ENCODE measurements at places on chromosomes 2 and 18.

GRCh38 chr2:236565879-236566402 lies 3.7 kb upstream of the ACKR3 start:
- DNase-seq, result no peak

GRCh38 chr18:26621161-26622026 lies 73.0 kb upstream of the KCTD1 start:
- no peak for DNase-seq

DNA sequence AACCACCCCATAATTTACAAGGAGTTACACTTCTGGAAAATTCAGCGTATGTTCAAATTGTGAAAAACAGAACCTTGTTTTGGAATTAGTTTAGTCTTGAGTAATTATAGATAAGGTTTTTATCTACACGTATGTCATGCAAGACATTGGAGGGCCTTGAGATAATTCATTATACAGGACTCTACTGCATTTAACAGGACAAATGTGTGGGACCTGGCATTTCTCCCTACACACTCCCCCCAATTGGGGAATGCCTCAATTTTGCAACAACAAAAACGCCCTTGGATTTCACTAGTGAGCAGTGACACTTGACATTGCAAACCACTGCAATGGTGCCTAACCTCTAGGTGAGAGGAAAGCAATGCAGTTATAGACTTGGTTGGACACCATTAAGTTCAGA lies 11.4 kb downstream of the SLC1A4 start:
- no peak for DNase-seq

GRCh38 chr2:20148923-20149702 lies 75.8 kb downstream of the SDC1 start:
- DNase-seq, result no peak

- peak; percentile 29 for DNase-seq
Measured at GRCh38 chr2:16665748-16666448, at the start of gene CYRIA. TSS of gene CYRIA (minus strand) at chr2:16665834. CDS start at chr2:16588119, 77,715 bp downstream.

GRCh38 chr18:13035249-13035914 lies 44.2 kb downstream of the CEP192 start:
- no peak for DNase-seq

GRCh38 chr2:96596596-96596995 lies 41.5 kb downstream of the KANSL3 start:
- no peak for DNase-seq

GRCh38 chr2:46831051-46831868 lies 84.3 kb downstream of the MCFD2 start:
- no peak for DNase-seq

DNA sequence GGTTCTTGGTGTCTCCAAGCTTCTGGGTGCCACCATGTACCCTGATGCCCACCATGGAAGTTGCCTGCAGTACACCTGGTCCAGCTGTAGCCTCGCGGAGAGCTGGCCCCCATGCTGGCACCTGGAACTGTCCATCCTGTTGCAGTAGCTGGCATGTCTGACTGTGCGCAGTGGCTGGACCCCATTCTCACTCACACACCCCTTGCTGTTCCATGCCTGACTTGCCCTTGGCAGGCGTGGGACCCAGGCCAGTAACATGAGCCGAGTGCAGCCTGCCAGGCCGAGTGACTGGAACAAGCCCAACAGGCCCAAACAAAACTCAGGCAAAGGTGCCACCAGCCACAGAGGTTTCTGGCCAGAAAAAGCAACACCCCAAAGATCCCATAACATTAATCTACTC lies 73.8 kb downstream of the NEURL3 start:
- no peak for DNase-seq

- DNase-seq, result no peak
Measured at GRCh38 chr18:11999429-11999828, 18.1 kb downstream of the IMPA2 start.

DNA sequence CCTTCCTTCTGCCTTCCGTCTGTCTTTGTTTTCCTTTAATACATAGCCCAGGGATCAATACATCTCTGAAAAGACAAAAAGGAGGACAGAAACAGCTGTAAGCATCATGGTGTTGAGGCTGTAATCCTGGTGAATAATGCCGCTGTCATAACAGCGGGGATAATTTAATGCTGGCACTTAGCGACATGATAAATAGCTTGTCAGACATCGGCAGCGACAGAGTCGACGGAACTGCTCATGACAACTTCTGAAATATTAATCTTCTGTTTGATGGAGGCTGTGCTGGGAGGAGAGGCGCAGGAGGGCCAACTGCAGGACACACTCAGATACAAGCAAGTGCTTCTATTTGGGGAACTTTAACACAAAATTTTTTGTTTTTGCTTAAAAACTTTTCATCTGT lies 602.2 kb downstream of the GALR1 start:
- DNase-seq, result no peak

DNA sequence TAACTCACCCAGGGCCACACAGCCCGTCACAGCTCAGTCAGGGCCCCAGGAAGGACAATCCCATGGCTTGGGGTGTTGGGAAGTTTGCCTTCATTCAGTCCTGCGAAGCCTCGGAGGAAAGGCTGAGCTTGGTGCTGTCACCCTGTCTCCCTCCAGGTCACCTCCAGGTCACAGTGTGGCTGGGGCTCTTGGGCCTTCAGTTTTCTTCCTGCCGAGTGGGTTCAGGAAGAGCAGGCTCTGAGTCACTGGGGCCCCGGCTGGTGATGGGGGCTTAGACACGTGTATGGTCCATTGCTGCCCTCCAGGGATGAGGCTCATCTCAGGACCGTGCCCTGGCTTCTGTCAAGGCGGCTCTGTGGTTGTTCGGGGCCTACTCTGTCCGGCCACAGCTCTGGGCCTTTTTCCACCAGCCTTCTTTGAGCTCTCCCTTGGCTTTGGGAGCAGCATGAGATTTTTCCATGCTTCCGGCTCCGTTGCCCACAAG lies 118.6 kb downstream of the INHBB start:
- DNase-seq, result no peak

DNA sequence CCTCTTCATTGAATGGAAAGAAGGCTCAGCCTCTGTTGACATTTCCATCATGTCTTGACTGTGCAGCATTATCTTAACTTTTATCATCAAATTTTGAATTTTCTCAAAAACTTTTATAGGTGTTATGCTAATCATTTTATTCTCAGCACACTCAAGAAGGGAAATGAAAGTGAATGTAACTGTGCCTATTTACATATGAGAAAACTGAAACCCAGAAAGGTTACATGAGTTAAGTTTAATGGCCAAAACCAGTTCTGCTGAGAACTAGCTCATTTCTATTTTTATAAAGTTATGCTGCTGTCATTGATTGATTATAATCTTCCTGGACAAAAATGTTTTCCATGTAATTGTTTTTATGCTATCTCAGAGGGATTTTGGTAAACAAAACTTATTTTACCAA lies 618.8 kb upstream of the NRXN1 start:
- DNase-seq, result no peak

DNA sequence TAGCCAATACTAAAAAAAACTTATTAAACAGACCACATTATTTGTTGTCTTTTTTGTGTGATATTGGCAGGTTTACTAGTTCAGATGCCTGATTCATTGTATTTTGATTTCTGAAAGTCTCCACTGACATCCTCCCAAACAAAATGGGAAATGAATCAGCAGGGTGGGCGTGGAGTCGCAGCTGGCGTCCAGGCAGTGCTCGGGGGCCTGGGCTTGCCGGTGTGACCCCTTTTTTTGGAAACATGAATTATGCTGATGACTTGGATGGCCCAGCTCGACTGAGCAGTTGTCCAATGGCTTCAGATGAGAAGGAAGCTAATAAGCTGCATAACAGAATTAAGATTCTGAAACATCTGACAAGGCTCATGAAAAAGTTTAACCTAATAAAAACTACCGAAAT lies 1.7 kb upstream of the KCNG2 start:
- DNase-seq, result no peak

GRCh38 chr2:226580403-226580802 lies 219.2 kb downstream of the IRS1 start:
- no peak for DNase-seq

- DNase-seq, result no peak
Measured at GRCh38 chr2:47272905-47273758, 118.0 kb upstream of the STPG4 start.

GRCh38 chr2:45458909-45459563 lies 152.0 kb downstream of the SRBD1 start:
- no peak for DNase-seq

- DNase-seq, result no peak
Measured at GRCh38 chr2:70103531-70104061, 16.3 kb downstream of the PCBP1 start.

- DNase-seq, result peak; percentile 23
Measured at GRCh38 chr2:134206573-134206972, 47.3 kb upstream of the MGAT5 start.

- DNase-seq, result no peak
Measured at GRCh38 chr18:49547701-49548100, 14.2 kb upstream of the LIPG start.

GRCh38 chr2:119267604-119268003 lies 44.0 kb downstream of the STEAP3 start:
- DNase-seq, result no peak

DNA sequence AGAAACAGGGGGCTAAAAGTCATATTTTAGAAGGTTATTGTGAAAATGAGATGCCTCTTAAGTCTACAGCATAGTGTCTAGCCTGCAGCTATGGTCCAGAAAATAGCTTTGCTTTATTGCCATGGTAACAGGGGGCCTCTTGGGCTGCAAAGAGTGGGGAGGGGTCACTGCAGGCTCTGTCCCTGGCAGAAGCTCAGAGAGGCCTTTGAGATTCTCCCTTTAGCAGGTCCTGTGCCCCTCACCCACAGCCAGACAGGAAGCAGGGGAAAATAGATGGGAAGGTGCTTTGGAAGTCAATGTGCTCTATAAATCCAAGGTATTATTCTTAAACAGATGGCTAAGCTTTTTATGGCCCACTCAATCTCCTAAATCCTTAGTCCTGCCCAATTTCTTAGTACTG lies 1021.3 kb upstream of the GYPC start:
- no peak for DNase-seq

DNA sequence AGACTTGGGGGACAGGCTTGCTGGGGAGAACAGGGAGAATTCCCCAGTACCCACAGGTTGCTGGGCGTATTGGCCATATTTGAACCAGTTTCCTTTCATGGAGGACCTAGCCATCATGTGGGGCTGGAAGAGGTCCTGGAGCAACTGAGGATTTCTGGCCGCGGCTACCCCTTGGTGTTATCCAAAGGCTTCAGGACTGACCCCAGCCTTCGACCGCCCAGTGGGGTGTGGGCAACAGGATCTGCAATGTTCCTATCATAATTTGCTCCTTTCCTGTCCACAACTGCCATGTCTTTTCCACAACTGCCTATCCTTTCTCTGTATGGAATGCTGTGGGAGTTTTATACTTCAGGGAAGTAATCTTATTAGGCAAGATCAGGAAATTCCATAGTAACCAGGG lies 1053.6 kb upstream of the SLC39A10 start:
- no peak for DNase-seq

GRCh38 chr2:173692068-173692467 lies 273.1 kb downstream of the SP3 start:
- no peak for DNase-seq

DNA sequence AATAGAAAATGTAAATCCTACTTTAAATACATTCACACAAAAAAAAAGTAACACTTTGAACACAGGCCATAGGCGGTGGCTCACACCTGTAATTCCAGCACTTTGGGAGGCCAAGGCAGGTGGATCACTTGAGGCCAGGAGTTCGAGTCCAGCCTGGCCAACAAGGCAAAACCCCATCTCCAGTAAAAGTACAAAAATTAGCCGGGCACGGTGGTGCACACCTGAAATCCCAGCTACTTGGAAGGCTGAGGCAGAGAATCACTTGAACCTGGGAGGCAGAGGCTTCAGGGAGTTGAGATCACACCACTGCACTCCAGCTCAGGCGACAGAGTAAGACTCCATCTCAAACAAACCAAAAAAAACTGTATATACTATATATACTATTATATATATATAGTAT lies 303.6 kb downstream of the BCL11A start:
- DNase-seq, result no peak

DNA sequence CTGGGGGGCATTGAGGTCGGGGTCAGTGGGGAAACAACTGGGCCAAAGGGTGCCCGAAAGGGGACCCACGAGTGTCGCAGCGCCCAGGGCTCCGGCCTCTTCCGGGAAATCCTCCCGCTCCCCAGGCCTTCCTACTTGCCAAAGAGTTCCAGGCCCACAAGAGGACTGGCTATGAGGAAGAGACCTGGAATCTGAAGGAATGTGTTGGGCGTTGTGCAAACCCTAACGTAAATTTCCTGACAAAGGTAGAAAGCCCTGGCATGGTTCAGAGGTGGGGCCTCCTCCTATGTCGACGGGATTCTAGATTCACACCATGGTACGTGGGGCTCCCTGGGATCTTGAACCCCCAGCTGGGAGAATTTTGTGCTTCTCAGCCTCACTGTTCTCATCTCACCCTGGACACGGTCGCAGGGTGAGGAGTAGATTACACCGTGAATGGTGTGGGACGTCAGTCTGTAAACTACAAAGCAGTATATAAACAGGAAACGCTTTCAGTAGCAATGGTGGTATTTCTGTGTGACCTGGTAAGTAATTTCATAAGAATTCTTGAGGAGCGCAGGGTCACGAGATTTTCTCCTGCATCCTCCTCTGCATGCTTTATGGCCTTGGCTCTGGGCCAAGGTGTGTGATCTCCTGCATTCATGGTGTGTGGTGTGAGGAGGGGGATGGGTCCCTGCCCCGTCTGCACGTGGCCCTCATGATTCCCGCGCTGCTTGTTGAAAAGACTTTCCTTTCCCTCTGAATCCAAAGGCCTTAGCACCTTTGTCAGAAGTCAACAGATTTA lies 868 bp downstream of the HSBP1L1 start:
- DNase-seq, result peak; percentile 25

- no peak for DNase-seq
Measured at GRCh38 chr2:183666031-183666430, 541.8 kb downstream of the NUP35 start.

- DNase-seq, result no peak
Measured at GRCh38 chr18:22827216-22827615, 105.9 kb upstream of the RBBP8 start.

DNA sequence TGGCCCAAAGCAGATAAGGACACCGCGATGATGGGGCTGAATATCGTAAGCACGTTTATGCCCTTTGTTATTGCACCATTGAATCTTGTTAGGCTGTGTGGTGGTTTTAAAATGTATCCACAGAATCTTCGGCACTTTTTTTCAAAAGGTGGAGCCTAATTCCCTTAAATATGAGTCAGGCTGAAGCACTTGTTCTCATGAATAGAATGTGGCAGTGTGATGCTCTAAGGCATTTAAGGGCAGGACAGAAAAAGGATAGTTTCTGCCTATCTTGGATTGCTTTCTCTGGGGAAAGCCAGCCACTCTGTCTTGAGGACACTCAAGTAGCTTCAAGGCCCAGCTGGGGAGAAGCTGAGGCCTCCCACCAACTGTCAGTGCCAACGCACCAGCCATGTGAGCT lies 39.6 kb downstream of the ABCA12 start:
- no peak for DNase-seq

All from stimulated activated CD4-positive, alpha-beta T cell treated with anti-CD3 and anti-CD28 coated beads, Interleukin-4, amount 100 ng/mL, for 24 hours (primary cell).